CD4-positive, alpha-beta T cell (primary cell): ENCODE measurements at places on chromosomes 1 and 21. TPM values are rescaled to one million over a fixed set of nuclear protein-coding genes. Genes with fewer than 3 reads are reported as not detected.

C1orf53 gene
- not detected for total RNA-seq

C1orf167 gene
- not detected for total RNA-seq

SEMA4A gene
- total RNA-seq = 9.4 TPM

GRCh38 chr1:177119311-177119710 is 45.2 kb downstream of the ASTN1 start:
- no peak for DNase-seq

GRCh38 chr1:78919150-78919549 is 87.4 kb downstream of the ADGRL4 start:
- no peak for DNase-seq

GRCh38 chr1:97758541-97759057 is 162.2 kb downstream of the DPYD start:
- DNase-seq = no peak

- DNase-seq = no peak
These were observed 143.3 kb downstream of the RPS6KC1 start for GRCh38 chr1:213194383-213194782.

DNA sequence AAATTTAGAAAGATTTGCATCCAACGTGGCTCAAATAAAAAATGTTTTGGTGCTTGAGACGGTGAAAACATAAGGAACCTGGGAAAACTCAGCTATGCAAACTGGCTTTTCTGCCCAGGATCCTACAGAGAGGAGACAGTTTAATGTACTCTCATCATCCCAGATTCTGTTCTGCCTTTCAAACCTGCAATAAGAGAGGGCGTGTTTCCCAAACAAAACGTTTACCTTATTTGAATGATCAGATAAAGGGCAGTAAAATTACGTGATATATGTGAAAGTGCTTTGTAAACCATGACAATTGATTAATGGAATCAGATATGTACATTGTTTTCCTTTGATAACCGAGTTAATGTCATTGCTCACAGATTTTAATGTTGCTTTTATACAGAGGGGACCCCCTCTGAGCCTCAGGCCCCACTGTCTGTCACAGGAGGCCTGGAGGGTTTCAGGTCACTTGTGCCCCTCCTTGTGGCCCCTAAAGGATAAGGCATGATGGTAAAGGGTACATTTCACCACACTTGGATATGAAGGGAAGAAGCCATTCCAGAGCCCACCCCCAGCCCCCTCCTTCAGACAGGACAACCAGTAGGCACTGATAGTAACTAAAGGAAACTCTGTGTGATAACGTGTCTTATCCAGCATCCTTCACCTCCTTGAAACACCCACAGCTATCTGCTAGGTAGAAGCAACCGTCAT is 157.6 kb downstream of the EDEM3 start:
- DNase-seq = no peak

DNA sequence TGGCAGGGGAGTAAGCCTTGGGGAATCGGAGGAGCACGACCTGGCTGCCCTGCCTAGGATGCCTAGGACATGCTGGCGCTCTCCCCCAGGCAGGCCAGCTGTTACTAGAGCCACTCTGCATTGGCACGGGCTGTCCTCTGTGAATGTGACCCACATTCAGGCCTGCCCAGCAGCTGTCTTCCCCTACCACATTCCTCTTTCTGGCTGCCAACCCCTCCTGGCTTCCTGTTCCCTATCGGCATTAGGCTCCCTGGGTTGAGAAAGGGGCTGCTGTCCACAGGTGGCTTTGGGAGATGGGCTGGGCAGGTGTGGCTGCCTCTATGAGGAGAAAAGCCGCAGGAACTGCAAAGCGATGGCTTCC is 2.3 kb upstream of the NFASC start:
- no peak for DNase-seq

DNA sequence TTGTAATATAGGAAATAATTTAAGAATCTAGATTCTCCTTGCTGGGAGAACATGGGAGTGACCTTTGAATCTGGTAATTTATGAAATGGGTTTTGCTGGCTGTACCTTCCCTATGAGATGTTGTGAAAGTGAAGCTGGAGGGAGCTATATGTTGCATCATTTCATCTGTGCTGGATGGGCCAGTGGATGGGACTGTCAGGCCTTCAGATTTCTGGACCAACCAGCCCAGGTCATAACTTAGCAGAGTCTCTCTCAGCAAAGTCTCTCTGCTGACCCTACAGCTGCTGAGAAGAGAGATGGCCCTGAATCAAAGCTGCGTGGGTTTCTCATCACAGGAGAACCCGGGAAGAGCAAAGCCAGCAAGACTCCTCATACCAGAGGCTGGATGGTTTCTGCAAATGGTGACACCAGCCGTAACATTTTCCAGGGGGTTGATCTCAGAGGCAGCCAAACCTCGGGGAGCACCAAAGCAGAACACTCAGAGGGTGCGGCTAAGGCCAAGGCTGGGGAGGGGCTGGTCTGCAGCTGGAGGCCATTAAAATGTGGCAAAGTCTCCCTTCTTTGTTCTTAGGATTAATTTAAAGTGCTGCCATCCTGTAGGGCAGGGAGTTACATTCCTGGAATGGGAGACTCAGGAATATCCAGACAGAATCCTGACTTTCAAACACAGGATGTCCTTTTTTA is 18.2 kb upstream of the PTGFRN start:
- no peak for DNase-seq
